ENCODE measurements at places on chromosomes 1 and 21.

- no peak for DNase-seq
Measured at GRCh38 chr1:218493986-218494385, 148.8 kb downstream of the TGFB2 start.

DNA sequence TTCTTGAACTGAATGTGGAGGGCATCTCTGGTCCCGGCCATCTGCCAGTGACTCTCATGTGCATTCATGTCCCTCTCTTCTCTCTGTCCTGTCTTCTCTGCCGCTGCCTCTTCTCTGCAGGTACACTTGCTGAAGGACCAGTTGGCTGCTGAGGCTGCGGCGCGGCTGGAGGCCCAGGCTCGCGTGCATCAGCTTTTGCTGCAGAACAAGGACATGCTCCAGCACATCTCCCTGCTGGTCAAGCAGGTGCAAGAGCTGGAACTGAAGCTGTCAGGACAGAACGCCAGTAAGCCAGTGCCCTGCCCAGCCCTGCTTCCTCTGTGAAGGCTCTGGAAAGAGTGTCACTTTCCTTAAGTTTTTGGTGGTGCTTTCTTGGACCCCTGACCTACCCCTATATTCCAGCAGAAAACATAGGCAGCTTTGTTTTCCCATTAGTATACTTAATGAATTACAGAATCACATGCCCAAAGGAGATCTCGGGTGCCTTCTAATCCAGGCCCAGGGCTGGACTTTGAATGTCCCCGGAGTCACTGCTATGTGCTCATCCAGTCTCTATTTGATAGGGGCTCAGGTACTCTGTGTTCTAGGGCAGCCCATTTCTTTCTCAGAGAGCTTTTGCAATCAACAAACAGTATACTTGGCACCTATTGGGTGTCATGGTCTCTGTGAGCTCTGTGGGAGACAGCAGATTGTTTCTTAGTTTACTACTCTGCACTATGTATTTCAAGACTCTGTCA is 11.2 kb downstream of the SPATA46 start:
- DNase-seq, result no peak

GRCh38 chr1:155669233-155670162 is 19.1 kb downstream of the YY1AP1 start:
- DNase-seq, result no peak

DNA sequence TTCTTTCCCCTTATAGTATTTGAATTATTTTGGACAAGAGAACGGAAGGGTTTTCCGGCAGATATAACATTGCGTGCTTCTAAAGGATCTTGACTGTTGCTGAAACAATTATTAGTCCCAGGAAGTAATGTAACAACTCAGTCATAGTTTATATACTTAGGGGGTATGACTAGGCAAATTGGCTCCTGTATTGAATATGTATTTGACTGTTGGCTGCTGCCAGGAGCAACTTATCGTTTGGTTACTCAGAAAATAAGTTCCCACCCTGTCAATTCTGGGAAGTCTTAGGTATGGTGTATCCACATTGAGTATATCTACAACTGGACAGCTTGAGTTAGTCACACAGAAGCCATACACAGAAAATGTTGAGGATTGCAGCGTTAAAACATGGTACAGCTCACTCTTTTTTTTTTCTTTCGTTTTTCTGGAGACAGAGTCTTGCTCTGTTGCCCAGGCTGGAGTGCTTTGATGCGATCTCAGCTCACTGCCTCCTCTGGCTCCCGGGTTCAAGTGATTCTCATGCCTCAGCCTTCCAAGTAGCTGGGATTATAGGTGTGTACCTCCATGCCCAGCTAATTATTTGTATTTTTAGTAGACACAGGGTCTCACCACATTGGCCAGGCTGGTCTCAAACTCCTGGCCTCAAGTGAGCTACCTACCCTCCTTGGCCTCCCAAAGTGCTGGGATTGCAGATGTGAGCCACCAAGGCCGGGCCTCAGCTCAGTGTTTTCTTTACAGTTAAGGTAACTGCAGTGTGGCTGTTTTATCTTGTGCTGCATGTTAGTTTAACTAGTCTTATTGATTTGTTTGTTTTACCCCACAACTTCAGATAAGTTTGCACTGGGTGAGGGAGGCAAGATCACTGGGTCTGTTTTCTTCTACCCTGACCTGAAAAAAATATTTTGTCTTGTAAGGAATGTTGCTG is 10.2 kb downstream of the SMAP2 start:
- no peak for DNase-seq

DNA sequence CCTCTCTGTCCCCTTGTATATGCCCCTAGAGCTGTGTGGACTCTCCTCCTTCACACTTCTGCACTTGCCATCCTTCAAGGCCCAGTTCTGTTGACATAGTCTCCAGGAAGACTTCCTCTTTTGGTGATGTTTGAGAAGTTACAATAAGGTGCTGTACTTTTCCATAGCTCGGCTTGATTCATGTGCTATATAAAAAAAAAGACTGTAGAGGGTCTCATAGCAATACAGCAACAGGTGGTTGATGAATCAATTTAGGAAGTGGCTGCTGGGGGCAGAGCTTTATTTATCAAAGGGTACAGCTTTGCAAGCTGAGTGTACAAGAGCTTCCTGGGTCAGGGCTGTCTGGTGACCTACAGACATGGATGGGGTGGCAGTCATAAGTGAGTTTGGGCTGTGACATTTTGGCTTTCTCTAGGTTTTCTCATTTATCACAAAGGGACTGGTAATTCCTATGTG is 102.7 kb downstream of the RUNX1 start:
- DNase-seq, result no peak

DNA sequence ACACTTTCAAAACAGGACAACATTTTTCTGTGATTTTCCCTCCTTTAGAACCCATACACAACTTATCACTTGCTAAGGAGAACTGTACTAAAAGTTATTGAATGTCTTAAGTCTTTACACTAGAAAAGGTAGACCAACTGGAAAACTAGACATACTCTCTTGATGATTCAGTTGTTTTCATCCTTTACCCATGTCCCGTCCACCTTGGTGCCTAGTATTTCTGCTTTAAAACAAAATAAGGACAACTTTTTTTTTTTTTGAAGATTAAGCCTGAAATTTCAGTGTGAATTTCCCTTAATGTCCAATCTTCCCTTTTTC is 4.5 kb downstream of the CDKN2C start:
- DNase-seq, result no peak

- DNase-seq, result no peak
Measured at GRCh38 chr1:12669529-12670068, 25.7 kb downstream of the AADACL4 start.

DNA sequence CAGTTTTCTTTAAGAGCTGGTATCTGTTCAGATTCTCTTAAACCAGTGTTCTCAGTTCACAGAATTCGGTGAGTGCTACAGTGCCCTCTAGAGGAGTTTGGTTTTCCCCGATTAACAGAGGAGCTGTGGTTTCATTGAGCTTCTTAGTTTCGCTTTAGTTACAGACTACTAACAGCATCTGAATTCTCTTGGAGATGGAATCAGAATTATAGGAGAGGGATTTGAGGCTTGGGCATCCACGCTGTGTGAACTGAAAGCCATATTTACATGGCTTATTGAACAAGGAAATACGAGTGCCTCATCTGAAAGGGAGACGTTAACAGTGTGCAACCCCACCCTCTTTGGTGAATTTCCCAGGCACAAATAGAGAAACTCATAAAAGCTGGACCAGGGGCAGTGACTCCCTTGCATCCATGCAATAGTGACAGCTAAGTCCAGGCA is 202.0 kb downstream of the USH2A start:
- DNase-seq, result no peak

DNA sequence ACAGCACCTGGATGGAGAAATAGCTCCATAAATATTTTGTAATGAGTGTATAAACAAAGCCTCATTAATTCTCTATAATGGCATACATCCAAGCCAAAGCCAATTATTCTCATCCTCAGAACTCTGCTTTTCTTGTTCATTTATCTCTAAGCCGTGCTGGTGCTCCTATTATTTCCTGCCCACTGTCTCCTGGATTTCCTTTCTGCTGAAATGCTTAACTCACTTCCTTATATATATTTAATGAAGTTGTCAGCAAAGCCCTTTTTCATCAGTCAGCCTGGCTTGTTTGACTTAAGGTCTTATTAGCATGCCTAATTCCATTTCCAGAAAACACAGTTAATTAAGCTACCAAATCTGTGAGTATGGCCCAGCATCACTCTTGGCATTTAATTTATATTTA is 93.4 kb downstream of the SLC25A24 start:
- no peak for DNase-seq

- no peak for DNase-seq
Measured at GRCh38 chr1:8421721-8422120, 103.8 kb downstream of the SLC45A1 start.

- DNase-seq, result no peak
Measured at GRCh38 chr1:186682736-186683135, 2.5 kb upstream of the PTGS2 start.

- DNase-seq, result no peak
Measured at GRCh38 chr1:17163789-17164666, 40.9 kb upstream of the PADI1 start.

DNA sequence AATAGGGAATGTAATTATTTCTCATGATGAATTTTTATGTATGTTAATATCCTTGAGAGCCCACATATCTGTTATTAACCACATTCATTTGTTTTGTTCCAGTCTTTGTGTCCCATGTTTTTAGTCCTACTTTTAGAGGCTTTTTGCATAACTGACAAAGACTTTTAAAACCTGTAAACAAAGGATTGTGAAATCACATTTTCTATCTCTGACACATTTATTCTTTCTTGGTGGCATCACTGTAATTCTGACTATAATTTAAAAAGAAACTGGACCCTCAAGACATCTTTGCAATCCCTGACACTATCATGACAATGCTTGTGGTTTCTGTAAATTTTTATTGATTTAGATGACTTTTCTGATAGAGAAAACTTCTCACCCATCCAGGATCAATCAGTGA is 313.1 kb downstream of the SIPA1L2 start:
- DNase-seq, result no peak

DNA sequence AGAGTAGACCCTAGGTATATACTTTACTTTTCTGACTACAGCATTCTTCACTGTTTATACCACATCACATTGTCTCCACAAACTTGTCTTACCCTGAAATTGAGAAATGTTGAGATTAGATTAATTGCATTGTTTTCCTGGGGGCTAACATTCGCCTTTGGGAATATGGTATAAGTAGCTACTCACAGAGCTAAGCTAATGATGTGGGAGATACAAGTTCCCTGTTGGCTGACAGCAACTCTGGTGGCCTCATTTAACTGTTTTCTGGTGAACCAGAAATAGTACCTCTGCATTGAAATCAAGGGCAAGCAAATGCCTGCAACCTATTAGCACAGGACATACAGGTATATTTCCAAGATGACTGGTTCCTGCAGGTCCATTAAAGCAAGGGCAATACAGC is 13.2 kb upstream of the VCAM1 start:
- DNase-seq, result no peak

DNA sequence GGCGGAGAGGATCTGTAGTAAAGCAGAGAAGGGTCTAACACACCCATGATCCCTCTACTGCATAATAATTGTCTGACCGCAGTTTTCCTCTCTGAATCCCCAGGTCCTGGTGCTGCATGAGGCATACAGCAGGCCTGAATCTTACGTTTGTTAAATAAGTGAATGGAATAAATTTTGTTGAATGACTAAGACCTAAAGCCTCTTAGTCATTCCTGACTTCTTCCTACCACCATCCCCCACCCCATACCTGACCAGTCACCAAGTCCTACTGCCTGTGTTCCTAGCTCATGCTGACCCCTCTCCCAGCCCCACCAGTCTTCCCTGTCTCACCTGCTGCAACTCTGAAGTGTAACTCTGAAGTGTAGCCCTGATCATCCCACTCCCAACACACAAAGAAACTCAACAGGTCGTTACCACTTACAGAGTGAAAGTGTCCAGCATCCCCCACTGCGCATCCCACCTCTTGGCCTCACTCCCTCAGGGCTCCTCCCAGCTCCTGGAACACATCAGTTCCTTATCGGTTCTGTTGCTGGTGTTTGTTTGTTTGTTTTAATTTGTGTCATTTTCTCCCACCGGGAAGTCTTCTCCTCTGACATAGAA is 9.7 kb downstream of the GJA5 start:
- DNase-seq, result peak; percentile 32

Data from keratinocyte (primary cell).